ENCODE measurements at places on chromosomes 6 and 20.

- no peak for DNase-seq
These were observed 92.2 kb downstream of the CTNNBL1 start for GRCh38 chr20:37786043-37786442.

DNA sequence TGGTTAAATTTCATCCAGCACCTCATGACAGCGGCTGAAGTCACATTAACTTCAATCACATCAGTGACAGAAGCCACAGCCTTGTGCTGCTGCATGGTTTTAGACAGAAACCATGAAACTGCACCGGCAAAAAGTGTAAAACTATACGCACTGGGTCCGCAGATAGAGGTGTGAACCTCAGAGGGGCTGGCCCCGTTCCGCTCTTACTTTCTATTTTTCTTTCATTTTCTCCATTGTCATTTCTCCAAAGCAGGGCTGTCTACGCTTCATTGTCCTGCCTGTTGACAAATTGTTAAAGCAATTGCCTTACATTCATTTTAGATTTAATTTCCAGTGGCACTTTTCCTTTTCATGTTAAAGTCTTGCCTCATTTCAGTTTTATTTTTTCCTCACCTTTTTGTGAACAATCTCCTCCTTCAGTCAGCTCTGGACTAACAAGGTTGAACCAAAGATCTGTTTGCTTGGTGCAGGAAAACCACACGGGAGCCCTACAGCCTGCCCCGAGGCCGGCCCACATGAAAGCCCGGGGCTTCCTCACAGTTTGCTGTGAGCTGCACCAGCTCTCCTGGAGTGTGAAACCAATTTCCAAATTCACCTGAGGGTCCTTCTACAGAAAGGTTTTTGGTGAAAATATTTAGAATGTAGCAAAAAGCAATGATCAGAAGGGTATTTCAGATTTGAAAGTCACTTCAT, 63.7 kb downstream of the PRR18 start:
- no peak for DNase-seq

DNA sequence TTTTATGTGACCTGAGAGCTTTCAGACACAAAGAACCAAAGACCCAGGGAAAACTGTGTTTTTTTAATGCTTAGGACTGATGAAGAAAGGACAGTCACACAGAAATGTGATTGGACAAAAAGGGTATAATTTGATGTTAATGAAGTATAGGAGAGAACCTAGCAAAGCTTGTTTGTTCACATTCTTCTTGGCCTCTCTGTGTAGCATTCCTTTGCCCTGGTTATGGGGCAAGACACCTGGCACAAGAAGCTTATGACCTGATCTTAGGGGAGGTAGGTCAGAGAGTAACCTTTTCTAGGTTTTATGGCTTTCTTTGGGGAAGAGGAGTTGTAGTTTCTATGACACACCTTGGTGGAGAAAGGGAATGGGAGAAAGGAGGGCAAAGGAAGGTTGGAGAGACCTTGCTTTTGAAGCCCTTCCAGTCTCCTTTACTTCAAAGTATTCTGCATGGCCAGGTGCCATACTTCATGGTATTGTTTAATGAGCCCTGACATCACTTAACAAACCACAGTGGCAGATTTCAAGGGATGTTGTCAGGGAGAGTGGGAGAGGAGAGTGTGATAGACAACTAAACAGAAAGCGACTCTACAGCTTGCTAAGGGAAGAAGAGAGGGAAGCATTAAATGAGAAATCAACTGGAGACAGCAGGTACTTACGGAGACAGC, 701.8 kb upstream of the FLRT3 start:
- no peak for DNase-seq

GRCh38 chr20:63846888-63847236, 14.4 kb upstream of the ABHD16B start:
- no peak for DNase-seq

DNA sequence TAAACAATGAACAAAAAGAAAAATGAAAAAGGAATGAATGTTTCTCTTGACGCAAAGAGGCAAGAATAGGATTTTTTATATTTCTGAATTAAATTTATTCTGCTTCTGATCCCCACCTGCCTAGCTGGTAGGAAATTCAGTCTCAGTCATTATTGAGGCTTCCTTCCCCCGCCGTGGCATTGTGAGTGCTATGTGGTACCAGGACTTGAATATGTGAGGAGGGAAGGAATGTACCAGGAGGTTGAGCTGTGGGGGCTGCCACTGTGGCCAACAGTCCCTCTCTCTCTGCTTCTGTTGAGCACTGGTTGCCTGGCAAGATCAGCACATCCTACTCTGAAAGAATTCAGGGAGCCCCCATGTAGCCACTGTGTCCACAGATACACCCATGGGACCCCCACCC, 368.1 kb upstream of the JARID2 start:
- no peak for DNase-seq

GRCh38 chr6:33249732-33250630, 21.7 kb downstream of the VPS52 start:
- no peak for DNase-seq

- no peak for DNase-seq
These were observed 506.7 kb upstream of the MARCKS start for GRCh38 chr6:113350461-113350860.

- DNase-seq = no peak
These were observed 79.8 kb upstream of the KCNK16 start for GRCh38 chr6:39402239-39402751.

GRCh38 chr6:30955367-30956042, 14.7 kb downstream of the MUCL3 start:
- peak; percentile 45 for DNase-seq

DNA sequence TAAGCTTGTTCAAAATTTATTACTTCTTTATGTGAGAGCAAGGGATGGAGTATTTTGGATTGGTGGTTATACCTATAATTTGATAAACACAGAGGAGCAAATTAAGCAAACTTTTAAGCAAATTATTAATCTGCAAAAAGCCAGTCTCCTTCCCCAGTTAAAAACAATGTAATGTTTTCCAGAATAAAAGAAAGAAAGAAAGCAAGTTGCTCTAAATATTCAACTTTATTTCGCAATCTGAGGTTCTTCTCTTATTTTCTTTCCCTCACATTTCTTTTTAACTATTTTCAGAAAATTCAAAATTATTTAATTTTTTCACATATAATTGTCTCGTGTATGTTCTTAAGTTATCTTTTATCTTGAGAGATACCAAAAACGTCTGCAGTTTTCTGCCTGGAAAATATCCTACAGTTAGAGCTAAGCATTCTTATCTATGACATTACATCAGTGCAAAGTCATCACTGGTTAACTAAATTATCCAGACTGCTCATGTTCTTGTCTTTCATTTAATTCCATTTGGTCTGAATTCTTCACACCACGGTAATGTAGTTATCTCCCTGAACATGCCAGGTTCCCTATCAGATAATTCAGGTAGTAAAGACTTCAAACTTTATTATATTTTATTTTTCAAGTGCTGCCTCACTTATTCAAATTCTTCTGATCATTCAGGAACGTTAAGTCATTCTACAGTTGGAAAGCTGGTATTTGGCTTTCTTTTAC, 3.3 kb upstream of the CNKSR3 start:
- DNase-seq = no peak

DNA sequence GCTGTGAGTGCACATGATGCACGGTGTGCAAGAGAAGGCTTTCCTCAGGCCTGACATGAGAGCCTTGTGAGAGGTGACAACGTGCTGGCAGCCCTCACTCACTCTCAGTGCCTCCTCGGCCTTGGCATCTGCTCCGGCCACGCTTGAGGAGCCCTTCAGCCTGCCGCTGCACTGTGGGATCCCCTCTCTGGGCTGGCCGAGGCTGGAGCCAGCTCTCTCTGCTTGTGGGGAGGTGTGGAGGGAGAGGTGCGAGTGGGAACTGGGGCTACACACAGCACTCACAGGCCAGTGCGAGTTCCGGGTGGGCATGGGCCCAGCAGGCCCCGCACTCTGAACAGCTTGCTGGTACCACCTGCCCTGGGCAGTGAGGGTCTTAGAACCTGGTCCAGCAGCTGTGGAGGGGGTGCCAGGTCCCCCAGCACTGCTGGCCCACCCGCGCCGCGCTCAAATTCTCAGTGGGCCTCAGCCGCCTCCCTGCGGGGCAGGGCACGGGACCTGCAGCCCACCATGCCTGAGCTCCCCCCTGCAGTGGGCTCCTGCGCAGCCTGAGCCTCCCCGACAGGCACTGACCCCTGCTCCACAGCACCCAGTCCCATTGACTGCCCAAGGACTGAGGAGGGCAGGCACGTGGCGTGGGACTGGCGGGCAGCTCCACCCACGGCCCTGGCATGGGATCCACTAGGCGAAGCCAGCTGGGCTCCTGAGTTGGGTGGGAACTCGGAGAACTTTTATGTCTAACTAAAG, 74.9 kb upstream of the BMP5 start:
- no peak for DNase-seq

DNA sequence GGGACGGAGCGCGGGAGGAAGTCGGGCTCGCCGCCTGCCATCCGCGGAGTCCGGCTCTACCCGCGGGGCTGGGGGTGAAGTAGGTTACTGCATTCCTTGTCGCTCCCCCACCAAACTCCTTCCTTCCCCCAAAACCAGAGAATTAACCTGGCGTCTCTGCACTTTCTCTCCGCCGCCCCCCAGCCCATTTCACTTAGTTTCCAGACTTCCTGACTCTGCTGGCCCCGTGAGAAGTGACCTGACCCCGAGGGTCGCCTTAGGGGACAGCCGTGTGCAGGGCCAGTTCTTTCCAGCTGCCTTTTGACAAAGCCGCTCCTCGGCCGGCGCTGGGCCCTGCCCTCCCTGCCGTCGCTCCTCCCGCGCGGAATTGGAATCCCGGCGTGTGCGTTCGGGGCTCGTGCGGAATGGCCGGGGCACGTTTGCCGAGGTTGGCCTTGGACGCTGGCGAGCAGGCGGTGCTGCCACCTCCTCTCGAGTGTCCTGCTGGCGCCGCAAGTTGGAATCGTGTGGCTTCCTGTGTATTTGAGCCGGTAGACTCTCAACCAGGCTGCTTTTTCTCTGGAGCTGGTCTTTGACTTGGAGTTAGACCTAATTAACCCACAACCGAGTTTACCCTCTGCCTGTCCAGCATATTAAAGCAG, 650 bp downstream of the DCBLD1 start:
- no peak for DNase-seq

- DNase-seq = no peak
These were observed 63.5 kb upstream of the BHLHE23 start for GRCh38 chr20:63070301-63070625.

DNA sequence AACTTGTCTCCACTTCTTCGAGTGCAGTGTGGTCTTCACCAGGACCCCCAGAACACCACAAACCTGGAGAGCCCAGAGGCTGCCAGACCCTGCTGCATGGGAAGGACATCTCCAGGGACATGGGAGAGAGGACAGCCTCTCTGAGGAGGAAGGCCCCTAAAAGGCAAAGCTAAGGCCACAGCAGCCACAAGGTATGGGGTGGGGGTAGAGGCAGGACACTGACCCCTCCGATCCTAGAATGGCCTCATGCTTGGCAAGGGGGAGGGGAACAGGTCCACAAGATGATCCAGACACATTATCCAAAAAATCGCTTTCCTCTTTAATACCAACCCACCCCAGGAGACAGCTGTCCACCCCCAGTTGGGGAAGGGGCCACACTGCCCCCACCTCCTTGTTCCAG, 1.9 kb downstream of the B3GALT4 start:
- DNase-seq = no peak

DNA sequence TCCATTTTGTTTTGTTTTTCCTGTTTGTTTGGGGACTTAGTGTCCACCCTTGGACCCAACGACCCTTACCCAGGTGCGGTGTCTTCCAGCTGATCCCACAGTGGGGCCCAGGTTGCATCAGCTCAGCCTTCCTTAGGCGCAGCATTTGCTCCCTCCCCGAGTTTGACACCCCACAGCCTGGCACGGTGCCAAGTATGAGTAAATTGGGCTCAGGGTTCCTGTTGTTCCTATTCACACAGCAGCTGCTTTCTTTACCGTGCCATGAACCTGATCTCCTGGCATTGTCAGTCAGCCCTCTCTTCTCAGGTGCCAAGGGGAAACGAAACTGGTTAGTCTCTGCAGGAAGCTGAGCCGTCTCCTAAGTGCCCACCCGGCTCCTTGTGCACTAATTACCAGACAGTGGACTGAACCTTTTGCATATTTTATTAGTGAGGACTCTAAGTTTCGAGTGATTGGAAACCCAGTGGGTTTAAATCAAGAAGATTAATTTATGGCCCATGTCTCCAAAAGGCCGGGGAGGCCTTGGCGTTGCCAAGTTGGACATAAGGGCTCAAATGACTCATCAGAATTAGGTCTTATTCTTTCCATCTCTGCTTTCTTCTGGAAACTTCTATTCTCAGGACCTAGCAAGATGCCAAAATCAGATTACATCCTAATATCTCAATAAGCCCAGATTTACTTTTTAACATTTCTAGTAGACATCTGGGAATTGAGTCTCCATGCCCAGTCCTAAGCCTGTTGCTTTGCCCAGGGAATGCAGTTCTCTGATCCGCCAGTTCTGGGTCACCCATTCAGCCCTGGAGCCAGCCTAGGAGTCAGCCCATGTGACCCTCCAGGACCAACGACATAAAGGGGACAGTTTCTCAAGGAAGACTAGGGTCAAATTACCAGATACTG, 68.8 kb downstream of the TSHZ2 start:
- DNase-seq = no peak

DNA sequence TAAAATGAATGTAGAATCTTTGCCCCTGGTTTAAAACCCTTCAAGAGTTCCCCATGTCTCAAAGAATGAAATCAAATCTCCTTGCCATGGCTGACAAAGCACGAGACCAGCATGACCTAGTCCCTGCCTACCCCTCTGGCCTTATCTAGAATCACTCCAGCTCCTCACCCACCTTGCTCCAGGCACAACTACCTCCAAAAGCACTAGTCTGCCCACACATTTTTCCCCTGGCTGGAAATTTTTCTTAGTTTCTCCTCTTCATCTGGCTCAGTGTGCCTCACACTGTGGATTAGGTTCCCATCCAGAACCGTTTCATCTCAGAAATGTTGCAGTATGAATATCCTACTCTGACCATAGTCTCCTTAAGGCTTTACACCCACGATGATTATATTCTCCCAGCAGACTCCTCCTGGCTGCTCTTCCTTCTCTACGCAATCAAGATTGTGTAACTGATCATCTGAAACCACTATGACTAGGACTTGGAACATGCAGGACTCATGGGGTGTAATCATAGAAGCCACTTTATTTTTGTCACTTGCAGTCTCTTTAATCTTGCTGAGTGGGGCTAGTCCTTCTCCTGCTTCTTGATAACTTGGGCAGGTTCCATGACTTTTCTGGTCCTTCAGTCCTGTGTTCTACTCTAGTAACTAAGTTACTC, 7.8 kb upstream of the MRS2 start:
- no peak for DNase-seq

- no peak for DNase-seq
These were observed 229.3 kb downstream of the TMEM242 start for GRCh38 chr6:157094038-157094437.

GRCh38 chr6:11987386-11987785, 24.7 kb upstream of the HIVEP1 start:
- DNase-seq = no peak

DNA sequence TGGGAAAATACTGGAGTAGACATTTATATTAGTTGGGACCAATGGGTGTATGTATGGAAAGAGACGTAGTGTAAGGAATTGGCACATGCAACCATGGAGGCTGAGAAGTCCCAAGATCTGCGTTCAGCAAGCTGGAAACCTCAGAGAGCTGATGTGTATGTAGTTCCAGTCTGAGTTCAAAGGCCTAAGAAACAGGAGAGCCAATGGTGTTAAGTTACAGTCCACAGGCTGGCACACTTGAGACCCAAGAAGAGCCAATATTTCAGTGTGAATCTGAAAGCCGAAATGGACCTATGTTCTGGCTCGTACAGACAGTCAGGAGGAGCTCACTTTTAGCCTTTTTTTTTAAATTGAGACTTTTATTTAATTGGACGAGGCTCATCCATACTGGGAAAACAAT, 244.2 kb downstream of the CDKAL1 start:
- no peak for DNase-seq

- DNase-seq = no peak
These were observed 170.7 kb downstream of the DOK5 start for GRCh38 chr20:54646156-54646517.

- DNase-seq = no peak
These were observed 499.0 kb upstream of the SLC35B3 start for GRCh38 chr6:8934318-8934717.
